ENCODE measurements at places on chromosomes 3 and 15.

- DNase-seq = no peak
Observed at GRCh38 chr15:59371458-59372351, 966 bp downstream of the MYO1E start.

- no peak for DNase-seq
Observed at GRCh38 chr15:33894193-33894592, 74.1 kb upstream of the CHRM5 start.

DNA sequence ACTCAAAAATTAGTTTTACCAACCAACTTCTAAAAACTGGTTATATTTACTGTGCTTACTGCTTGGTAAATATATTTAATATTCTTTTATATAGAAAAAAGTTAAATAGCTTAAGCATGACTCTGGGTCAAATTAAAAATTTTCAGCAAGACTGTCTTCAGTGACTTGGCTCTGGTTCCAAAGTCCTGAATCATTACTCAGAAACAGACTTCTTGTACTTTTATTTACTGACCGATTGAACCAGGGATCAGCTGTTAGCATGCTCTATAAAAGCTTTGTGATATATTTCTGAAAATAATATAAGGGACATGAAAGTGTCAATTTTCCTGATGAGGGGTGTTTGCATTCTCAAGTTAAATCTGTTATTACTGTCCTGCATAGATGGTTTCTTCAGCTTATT lies 164.3 kb downstream of the MCTP2 start:
- peak; percentile 22 for DNase-seq

GRCh38 chr15:70870051-70870450 lies 16.1 kb upstream of the LARP6 start:
- DNase-seq = peak; percentile 83

DNA sequence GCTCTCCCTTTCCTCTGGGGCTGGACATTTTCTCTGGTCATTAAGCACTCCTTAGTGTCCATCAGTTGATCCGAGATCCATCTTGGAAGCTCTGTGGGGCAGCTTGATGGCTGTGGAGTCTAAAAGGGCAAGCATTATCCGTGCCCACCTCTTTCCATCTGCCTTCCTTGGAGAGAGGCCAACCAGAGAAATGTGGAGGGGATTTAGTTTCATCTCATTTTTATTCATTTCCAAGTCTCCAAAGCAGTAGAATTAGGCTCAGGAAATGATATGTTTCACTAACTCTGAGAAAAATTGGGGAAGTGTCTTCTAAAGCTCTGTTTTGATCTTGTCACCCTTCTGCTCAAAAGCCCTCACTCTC lies 95.9 kb upstream of the KLHL25 start:
- no peak for DNase-seq

All from astrocyte of the spinal cord (primary cell).